NCI-H1694 treated with DMSO at 0.1 percent for 48 hours (cell line): ENCODE measurements at places on chromosomes 6 and 20.

GRCh38 chr6:4349931-4350330 is 214.6 kb upstream of the ECI2 start:
- no peak for DNase-seq

DNA sequence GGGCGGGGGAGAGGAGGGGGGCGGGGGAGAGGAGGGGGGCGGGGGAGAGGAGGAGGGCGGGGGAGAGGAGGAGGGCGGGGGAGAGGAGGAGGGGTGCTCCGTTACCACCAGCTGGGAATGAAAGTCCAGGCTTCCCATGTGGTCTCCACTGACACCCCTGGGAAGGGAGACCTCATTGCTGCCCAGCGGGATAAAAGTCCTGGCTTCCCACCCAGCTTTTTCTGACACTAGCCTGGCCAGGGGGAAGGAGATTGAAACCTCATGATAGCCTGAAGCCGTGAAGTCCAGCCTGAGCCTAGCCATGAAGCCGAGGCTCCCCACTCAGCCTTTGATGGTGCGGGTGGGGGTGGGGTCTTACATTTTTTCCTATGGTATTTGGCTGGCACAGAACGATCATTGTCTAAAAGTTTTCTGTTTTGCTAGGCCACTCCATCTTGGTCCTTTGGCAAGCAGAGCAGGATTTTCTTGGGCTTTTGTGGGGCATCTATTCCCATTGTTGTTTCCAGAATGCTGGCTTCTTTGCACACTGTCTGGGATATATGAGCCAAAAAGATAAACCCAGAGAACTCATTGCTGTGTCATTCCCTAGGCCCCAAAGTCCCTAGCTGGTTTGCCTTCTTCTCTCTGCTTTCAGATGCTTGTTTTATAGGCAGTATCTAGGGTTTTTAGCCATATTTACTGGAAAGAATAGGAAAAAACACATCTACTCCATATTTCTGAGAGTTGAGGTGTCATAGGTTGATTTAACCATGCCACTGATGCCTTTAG is 67.9 kb upstream of the RNF24 start:
- DNase-seq: no peak

DNA sequence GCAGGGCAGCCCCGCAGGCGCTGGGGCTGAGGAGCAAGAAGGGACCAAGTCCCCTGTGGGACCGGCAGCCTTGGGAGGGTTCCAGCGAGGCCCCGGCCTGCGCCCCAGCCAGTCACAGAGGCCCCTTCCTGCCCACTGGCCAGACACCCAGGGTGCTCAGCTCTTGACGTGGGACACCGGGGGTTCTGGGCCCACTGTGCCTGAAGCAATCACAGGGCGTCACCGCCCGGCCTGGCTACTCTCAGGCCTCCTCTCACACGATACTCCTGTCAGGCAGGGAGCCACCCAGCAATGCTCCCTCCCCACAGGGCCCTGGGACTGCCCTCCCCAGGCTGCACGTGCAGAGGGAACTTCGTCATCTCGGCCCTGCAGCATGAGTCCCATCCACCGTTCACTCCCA is 14.5 kb downstream of the TAF4 start:
- DNase-seq: no peak

DNA sequence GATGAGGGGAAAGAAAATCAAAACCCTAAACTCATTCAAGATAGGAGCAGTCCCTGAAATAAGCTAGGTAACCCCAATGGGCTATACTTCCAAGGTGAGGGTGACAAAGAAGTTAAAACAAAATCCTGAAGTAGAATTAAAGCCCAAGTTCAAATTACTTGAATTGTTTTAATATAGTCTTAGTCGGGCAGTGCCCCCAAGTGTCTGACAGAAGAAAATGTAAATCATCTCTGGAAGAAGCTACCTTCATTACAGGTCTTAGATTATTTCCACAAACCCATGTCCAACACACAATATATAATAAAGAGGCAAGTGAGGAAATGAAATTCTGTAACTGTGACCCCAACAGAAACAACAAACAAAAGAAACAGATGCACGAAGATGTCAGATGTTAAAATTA is 36.8 kb upstream of the L3MBTL3 start:
- DNase-seq: no peak

DNA sequence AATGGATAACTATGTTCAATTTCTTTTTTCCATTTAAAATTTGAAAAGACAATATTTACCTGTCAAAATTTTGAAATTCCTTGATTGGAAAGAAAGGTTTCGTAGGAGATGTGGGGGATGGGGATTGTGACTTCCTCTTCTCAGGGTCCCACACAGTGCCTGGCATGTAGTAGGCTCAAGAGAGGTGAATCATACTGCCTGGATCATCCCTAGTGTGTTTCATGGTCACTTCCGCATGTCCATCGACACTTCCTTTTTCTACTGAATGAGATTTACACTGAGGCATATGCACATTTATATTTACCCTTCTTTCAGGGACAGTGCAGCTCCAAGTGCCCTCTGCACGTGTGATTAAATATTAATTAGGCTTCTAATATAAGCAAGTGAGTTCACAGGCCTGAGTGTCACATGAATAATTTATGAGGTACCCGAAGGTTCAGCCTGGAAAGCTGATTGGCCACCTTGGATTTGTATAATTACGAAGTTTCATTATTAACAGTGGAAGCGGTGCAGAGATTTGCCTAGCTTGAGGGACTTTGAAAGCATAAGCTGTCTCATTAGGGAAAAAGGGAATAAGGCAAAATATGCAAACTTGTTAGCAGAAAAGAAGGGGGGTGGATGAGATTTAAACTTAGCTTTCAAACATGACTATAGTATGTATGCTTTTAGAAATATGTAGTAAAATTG is 177.5 kb upstream of the MMS22L start:
- DNase-seq: no peak

DNA sequence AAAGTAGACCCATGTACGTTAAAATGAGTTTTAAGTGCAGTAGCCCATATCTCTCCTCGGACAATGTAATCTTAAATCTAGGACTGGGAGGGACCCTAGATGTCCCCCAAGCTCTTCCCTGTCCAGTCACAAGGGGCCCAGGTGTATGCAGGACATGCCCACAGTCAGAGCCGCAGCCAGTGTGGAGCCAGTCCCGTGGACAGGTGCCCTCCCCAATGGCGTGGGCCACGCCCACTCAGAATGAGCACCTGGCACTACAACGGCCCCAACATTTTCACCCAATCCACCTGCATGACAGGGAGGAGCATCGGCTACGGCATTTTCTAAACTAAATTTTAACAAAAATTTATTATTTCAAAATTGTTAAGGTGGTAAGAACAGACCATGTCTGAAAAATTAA is 53.2 kb downstream of the WDR27 start:
- no peak for DNase-seq

- no peak for DNase-seq
These were observed 388.2 kb downstream of the TBC1D32 start for GRCh38 chr6:120945905-120946594.

- DNase-seq: no peak
These were observed 838.4 kb downstream of the DHX35 start for GRCh38 chr20:39800548-39800947.

DNA sequence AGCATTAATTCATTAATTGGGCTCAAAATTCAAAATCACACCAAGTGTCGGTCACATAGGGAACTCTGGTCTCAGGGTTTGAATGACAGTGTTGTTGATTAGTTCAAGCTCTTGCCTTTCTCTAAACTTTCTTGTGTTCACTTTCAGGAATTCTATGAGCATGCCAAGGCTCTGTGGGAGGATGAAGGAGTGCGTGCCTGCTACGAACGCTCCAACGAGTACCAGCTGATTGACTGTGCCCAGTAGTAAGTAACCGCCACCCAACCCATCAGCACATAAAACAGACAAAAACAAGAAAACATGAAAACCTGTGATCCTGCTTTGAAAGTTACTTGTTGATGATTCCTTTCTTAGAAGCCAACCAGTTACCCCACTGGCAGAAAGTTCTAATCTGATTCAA is 52.7 kb downstream of the GNAS start:
- no peak for DNase-seq

- no peak for DNase-seq
These were observed 24.8 kb downstream of the BACH2 start for GRCh38 chr6:90271831-90272230.
